NCI-H1092 treated with DMSO at 0.1 percent for 48 hours (cell line): ENCODE measurements at places on chromosomes 12 and 14.
A peak's percentile ranks its signal among the peaks of the same experiment; 100 is the strongest.

DNA sequence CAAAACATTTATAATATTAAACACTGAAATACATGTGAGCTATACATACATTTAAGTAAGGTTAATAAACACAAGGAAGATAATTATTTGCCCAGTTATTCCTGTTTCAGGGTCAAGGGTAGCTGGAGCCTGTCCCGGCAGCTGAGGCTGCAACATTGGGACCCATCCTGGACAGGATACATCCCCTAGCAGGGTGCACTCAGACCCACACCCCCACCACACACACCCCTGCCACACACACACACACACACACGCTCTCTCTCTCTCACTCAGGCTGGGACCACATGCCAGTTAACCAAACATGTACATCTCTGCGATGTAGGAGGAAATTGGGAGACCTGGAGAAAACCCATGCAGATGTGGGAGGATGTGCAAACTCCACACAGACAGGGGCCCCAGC lies 112.6 kb upstream of the TMCC3 start:
- DNase-seq, result no peak

GRCh38 chr12:129772501-129773493 lies 131.0 kb downstream of the TMEM132D start:
- no peak for DNase-seq

GRCh38 chr12:125194987-125195386 lies 129.8 kb downstream of the AACS start:
- DNase-seq, result no peak

- DNase-seq, result no peak
These were observed 1126.0 kb downstream of the AACS start for GRCh38 chr12:126191031-126191891.

DNA sequence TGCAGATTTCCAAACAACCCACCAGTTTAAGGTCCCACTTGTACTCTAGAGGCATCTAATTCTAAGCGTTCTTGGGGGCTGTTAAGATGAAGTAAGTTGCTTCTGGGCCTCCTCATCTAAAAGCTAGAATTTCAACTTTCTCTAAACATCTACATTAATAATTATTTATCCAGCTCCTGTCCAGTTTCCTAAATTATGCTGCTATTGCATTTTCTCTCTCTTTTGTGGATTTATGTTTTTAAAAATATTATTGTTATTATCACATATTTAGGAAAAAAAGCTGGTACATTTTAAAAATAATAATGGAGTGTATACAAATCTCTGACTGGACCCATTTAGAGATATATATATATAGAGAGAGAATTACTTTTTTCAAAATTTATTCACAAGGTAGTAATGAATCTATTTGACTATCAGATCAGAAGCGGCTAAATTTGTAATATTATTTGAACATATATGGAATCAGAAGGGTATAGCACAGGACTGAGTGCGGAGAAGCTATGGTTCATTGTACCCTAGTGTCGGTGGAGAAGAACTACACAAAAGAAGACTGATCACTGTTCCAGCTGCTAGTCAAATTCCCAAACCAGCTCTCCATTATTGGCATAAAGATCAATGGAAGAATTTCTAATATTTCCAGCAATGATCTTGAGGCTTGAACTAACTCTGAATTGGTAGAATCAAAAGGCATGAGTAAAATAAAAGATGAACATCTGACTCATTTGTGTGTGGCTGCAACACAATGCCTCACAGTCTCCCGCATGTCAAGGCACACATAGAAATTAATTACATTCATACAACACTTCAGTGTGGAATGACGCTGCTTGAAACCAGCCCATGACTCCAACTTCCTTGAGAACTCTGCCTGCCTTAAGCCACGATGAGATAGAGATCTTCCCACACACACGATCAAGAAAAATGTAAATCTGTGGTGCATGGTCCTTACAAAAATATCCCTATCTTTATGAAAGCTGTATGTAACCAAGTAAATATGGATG lies 433.4 kb upstream of the OR4E1 start:
- no peak for DNase-seq

- no peak for DNase-seq
These were observed 194.2 kb downstream of the SYT10 start for GRCh38 chr12:33245434-33245833.

DNA sequence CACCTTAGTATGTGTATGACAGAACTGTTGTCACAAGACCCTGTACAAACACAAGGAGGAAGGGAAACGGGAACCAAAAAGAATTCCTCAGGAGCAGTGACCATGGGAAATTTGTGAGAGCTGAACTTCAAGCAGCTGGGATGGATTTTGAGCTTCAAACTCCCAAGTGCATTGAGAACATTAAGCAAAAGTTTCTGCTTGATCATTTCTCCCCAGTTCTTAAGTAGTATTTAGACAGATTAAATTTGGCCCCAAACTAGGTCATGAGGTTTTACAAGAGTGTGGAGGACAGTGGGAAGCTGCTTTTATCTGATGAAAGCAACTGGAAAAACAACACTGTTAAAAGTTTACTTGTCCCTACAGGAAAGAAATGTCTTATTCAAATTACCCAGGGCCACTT lies 206.0 kb upstream of the DCN start:
- no peak for DNase-seq

DNA sequence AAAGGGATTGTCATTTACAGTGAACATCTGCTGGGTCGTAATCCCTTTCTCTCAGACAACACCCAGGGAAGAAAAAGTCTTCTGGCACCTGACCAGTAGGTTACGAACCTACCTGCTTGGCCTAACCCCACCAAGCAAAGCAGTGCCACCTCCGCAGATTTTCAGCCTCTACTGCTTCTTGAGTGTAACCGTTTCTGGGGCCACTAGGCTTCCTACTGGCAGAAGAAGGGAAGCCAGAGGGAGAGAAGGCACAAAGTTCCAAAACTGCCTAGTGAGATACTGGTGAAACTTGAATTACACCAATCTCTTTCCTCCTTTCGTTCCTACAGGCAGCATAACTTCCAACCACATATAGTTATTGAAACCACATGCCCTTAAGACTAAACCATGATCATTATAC lies 383.6 kb downstream of the BCAT1 start:
- DNase-seq, result no peak

- peak; percentile 96 for DNase-seq
These were observed 51.4 kb downstream of the C14orf132 start for GRCh38 chr14:96090441-96091148.

GRCh38 chr12:44286336-44286735 lies 450.5 kb downstream of the TMEM117 start:
- no peak for DNase-seq

DNA sequence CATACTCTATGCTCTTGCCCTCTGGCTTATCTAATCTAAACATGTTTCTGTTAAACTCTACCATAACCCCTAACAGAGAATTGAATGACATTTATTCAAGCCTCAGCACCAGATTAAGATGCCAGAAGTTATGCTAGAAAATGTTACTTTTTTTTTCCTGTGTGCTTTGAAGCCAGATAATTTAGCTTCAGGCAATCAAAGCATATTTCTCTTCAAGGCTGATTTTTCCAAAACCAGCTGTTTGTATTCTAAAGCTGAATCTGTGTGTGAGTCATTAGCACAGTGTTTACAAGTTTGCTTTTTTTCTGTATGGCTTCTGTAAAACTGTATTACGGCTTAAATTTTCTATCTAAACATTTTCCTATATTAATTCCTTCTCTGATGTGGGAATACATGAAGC lies 326.1 kb downstream of the FSCB start:
- no peak for DNase-seq

GRCh38 chr14:41607966-41608663 lies 1.4 kb downstream of the LRFN5 start:
- DNase-seq, result peak; percentile 89

DNA sequence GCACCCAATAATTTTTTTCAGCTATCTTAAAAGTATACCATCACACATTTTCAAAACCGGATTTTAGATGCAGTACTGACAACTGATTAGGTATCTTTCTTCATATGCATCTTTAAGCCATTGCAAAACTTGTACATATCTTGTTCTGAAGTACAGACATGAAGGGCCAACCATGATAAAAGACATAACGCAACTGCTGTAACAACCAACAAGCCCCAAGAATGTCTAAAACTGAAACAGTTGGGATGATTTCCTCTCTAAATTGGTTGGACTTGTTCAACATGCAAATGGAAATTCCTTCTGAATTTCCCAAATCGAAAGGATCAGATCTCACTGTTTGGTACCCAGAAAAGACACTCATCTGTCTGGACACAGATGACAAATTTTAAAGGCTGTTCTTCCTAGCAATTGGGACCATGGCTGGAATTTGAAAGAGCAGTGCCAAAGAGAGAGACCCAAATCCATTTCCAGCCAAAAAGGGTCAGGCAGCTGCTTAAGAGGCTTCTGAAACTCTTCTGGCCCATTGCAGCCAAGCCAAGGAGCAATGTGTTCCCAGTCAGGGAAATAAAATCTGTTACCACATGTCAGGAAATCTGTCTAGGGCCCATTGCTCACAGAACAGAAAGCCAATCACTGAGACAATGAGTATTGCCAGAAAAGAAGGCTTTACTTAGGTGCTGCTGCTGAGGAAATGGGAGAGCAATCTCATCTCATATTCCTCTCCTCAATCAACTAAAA lies 1122.4 kb upstream of the USP15 start:
- no peak for DNase-seq

- DNase-seq, result peak; percentile 20
These were observed 1538.3 kb upstream of the SEL1L start for GRCh38 chr14:83071888-83072501.

DNA sequence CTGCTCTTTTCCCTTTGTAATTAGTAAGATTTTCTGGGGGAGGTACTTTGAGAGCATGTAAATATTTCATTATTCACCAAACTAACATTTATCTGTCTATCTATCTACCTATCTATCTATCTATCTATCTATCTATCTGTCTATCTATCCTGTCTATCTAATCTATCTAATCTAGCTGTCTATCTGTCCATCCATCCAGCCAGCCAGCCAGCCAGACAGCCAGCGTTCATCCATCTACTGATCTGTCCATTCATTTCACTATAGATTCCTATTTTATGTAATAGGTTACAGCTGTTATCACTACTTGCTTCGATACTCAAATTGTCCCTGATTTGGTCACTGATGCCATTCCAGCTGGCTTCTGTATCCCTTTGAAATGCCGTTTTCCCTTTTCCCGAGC lies 67.9 kb downstream of the PRMT8 start:
- no peak for DNase-seq

GRCh38 chr12:52884526-52885293 lies 20.2 kb downstream of the KRT8 start:
- DNase-seq, result peak; percentile 62
